PC-3 (cell line): ENCODE measurements at places on chromosomes 11 and 22. TPM values are rescaled to one million over a fixed set of nuclear protein-coding genes. Genes with fewer than 3 reads are reported as not detected.

The COA4 gene
- 346 and 367 TPM in 2 replicates for total RNA-seq

The ACR gene
- not detected in 2 replicates for total RNA-seq

The PVALB gene
- not detected in 2 replicates for total RNA-seq

The UPB1 gene
- 0.29 TPM in 1 of 2 replicates, not detected in the other for total RNA-seq

The DSCAML1 gene
- not detected in 2 replicates for total RNA-seq

The GAS2L1 gene
- 58.4 and 75.7 TPM in 2 replicates for total RNA-seq

The GGTLC2 gene
- not detected in 2 replicates for total RNA-seq

The GAS2 gene
- not detected in 2 replicates for total RNA-seq

GRCh38 chr22:41597635-41597953 is 8.0 kb upstream of the PMM1 start:
- no peak for DNase-seq

DNA sequence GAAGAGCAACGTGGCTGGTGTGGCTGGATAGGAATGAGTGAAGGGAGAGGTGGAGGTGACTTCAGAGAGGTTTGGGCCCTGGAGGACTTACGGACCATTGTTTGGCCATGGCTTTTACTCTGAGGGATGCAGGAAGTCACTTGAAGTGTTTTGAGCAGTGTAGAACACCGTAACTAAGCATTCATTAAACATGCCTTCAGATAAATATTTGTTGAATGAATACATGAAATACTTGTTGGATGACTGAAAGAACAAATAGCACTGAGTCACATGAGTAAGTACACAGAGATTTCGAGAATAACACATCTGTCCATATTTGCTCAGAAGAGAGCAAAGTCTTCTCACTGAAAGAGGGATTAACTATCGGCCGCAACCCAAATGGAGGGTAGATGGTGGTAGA is 182.7 kb upstream of the SNX19 start:
- peak; percentile 92 for DNase-seq

DNA sequence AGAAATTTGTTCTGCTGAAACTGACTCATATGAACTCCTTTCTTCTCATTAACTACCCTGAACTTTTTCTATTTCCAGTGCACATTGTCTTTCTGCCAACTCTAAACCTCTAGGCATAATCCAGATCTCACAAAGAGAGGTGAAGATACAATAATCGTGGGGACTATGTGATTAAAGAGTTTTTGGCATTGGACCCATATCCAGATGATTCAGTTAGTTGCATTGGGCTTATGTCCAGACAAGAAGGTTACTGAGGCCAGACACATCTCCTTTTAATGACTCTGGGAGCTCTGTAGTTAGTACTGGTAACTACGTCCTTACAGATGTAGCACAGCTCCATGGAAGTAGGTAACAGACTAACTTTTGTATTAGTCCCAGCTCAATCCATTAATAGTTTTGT is 273.0 kb downstream of the CASP12 start:
- DNase-seq: peak; percentile 52

DNA sequence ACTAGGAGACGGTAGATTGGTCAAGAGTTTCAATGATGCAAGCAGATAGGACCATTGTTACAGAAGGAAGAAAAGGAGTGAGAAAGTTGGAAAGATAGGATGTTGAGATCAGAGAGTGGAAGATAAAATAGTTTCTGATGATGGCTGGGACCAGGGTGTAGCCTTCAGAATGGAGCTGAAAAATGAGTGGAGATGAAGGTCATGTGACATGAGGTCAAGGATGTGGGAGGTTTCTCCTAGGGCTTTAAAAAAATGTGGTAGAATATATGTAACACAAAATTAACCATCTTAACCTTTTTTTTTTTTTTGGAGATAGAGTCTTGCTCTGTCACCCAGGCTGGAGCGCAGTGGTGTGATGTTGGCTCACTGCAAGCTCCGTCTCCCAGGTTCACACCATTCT is 18.3 kb upstream of the PEX26 start:
- DNase-seq: no peak

DNA sequence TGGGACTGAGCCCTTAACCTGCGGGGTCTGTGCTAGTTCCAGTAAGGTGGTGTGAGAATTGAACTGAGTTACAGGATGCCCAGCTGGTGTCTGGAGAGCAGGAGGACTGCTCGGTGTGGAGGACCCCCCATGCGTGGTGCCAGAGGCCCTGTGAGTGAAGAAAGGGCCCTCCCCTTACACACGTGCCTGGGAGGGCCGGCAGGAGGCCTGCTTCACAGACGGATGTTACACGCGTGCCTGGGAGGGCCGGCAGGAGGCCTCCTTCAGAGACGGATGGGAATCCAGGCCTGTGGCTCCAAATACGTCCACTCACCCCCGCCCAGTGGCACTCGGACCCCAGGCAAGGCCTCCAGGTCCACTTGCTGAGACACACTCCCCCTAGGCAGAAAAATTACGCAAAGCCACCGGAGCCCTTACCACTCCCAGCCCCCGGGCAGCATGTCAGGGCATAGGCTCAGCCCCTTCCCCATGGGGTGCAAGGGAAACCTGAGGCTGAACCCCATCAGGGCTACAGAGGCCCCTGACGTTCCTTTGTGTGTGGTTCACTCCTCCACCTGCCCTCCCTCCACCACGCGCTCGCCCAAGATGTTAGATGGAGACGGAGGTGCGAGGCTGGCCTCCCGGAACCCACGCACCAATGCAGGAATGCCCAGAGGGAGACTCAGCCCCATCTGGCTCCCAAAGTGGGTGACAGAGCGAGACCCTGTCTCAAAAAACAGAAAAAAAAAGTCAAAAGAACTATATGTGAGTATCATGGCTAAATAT is 227.8 kb downstream of the BRD1 start:
- DNase-seq: no peak

DNA sequence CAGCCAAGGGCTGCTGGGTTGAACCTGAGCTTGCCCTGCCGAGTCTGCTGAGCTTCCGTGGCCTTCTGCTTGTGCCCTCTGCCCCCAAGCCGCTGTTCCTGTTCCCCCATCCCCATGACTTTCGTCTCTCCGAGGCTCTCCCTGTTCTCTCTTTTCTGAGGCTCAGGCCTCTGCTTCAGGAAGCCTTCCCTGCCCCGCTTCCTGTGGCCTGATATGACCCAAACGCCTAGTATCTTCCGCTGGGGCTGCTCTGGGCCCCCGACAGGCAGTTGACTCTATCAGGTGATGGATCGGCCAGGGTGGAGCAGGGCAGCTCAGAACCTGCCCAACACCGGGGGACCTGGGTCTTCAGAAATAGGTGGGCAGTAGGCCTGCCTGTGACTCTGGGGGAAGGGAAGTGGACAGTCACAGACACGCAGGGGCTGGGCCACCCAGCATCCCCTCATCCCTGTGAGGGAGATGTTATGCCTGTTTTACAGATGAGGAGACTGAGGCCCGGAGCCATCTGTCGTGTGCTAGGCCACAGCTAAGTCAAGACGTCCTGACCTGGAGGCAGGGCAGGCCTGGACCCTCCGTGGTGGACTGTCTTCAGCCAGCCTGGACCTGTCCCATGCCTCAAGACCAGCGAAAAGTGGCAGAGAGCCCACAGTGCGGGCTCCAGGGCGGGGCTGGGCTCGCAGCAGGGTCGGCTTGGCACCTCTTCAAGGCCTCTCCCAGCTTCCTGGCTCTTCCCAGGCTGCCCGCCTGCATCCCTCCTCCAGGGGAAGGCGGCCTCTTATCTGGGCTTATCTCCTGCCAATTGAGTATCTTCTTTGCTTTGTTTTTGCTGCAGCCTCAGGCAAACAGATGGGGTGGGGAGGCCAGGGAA is 16.2 kb downstream of the BAD start:
- DNase-seq: peak; percentile 58

GRCh38 chr22:19068784-19069271 is 53.4 kb downstream of the DGCR2 start:
- no peak for DNase-seq

GRCh38 chr11:119694334-119694733 is 34.7 kb downstream of the NECTIN1 start:
- DNase-seq: no peak

DNA sequence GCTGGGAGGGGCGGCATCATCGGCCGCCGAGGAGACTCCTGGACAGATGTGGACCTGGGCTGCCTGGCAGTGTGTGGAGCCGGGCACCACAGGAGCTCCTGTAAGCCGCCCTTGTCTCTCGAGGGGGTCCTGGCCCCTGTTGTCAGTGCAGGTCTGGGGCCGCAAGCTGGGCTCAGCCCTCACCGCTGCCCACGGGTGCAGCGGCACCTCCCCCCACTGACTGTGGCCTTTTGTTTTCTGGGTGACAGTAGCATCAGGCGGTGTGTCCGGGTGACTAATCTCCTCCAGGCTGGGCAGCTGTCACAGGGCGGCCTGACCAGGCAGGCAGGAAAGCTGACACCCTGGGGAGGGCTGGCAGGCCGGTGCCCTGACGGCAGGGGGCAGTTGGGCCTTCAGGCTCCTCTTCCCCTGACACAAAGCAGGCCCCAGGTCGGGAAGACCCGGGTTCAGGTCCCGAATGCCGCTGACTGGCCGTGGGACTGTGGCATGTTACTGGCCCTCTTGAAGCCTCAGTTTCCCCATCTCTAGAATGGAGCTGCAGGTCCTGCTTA is 16.3 kb downstream of the DGKZ start:
- peak; percentile 89 for DNase-seq

GRCh38 chr11:3156282-3156660 is 8.8 kb downstream of the OSBPL5 start:
- no peak for DNase-seq

GRCh38 chr22:41576877-41577276 is 12.8 kb downstream of the PMM1 start:
- peak; percentile 56 for DNase-seq

GRCh38 chr22:37242395-37242918 is 1.6 kb downstream of the RAC2 start:
- DNase-seq: peak; percentile 51

DNA sequence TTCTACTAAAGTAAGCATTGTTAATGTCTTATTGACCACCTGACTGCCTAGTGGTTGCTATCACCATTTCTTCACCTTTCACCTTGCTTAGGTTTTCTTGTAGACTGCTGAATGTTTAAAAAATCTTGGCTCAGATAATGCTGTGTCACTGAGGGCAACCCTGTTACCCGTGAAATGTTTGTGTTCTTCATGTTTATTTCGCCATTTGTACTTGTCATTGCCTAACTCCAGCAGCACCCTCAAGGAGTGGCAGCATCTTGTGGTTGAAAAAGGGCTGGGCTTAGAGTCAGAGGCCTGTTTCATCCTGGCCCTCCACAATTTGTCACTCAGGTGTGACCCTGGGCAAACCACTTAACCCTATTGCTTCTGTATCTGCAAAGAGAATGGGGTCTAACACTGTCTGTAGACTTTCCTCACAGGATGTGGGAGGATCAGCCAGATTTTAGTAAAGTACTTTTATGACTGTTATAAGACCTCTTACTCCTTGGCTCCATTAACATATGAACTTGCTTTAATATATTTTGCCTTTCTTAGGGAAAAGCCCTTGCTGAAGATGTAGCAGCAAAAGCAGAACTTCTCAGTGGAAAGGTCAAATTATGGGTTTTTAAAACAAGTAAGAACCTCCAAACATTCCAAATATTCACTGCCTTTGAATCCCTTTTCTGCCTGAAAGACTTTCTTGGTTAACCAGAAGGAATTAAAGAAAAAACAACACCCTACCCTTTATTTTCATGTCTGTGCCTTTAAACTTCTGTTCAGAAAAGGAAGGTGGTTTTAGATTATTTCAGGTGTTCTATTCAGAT is 154.5 kb upstream of the C11orf87 start:
- no peak for DNase-seq

DNA sequence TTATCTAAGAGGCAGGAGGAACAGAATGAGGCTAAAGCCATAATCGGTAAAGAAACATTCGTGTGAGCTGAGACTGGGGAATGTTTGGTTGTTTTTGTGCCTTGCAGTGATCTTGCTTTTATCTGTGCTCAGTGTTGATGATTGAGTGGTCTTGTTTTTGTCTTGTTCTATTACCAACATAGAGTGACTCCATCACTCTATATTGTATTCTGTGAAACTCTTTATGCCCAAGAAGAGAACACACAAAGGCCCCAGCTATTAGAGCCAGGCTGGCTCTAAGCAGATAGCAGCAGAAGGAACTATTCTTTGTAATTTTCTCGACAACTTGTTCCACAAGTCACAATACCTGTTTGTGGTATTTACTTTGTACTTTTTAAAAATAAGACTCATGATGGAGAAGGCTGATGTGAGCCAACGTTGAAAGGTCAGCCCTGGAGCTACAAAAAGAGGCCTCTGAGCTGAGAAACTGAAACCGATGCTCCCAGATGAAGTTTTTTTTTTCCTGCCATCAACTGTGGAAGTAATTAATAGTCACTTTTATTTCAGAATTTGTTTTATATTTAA is 68.4 kb downstream of the LARGE1 start:
- peak; percentile 19 for DNase-seq

DNA sequence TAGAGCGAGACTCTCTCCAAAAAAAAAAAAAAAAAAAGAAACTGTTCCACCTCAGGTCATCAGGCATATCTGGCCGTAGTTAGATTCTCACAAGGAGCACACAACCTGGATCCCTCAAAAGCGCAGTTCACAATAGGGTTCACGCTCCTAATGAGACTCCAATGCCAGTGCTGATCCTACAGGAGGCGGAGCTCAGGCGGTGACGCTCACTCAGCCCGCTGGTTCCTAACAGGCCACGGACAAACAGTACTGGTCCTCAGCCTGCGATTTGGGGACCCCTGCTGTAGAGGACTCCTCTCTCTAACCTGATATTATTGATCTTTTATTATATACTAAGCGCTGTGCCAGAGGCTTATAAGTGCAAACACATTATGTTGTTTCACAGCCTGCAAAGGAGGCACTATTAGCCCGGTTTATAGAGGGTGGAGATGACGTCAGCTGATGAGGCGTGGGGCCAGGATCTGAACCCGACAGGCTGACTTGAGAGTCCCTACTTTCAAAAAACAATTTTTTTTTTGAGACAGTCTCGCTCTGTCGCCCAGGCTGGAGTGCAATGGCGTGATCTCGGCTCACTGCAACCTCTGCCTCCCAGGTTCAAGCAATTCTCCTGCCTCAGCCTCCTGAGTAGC is 4.9 kb upstream of the MAFF start:
- peak; percentile 13 for DNase-seq

DNA sequence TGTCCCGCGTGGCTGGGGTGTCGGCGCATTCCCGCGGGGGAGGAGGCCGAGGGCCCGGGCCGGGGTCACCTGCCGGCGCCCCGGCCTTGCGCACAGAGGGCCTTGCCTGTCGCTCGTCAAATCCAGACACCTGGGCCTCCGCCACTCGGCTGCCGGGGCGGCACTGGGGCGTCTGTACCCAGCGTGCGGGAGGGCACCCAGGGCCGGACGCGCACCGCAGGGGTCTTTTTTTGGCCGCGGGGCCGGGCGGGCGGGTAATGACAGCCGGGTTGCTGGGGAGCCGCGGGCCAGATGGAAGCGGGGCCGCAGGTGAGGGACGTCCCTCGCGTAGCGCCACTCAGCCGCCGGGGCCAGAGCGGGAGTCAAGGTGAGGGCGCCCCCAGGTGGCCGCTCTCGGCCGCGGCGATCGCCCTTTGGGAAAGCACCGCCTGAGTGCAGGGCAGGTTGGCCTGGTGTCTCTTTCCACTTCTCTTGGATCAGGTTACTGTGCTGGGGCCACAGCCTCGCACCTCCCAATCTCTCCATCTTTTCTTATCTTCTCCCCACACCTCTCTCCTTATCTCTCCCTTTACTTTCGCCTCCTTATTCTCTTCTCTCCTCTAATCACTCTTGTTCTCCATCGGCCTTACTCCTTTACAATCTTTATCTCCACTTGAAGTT is 3.5 kb downstream of the PHLDB1 start:
- DNase-seq: peak; percentile 61
